ENCODE measurements at places on chromosomes 4 and X. TPM values are rescaled to one million over a fixed set of nuclear protein-coding genes. Genes with fewer than 3 reads are reported as not detected.

GRCh38 chrX:80174925-80175574 is 160.5 kb downstream of the TBX22 start:
- DNase-seq = no peak
- H3K27me3 ChIP-seq = no peaks in the 10 kb centered on the region
- no peaks in the 10 kb centered on the region for H3K36me3 ChIP-seq
- no peak overlapping the region for H3K27ac ChIP-seq
- no peak overlapping the region for H3K4me3 ChIP-seq

DNA sequence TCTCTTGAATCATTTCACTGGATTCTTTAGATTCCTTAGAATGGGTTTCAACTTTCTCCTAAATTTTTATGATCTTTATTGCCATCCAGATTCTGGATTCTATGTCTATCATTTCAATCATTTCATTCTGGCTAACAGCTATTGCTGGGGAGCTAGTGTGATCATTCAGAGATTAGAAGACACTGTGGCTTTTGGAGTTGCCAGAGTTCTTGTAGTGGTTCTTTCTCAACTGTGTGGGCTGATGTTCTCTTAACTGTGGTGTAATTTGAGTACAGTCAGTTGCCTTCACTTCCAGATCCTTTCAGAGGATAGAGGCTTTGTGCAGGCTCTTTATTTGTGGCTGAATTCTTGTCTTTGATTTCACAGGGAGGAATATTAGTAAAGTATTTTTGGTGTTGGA is 12.1 kb upstream of the CSN2 start:
- H3K27ac ChIP-seq = no peak overlapping the region
- H3K27me3 ChIP-seq = no peaks in the 10 kb centered on the region
- H3K4me1 ChIP-seq = no peaks in the 10 kb centered on the region
- no peak overlapping the region for H3K4me3 ChIP-seq

DNA sequence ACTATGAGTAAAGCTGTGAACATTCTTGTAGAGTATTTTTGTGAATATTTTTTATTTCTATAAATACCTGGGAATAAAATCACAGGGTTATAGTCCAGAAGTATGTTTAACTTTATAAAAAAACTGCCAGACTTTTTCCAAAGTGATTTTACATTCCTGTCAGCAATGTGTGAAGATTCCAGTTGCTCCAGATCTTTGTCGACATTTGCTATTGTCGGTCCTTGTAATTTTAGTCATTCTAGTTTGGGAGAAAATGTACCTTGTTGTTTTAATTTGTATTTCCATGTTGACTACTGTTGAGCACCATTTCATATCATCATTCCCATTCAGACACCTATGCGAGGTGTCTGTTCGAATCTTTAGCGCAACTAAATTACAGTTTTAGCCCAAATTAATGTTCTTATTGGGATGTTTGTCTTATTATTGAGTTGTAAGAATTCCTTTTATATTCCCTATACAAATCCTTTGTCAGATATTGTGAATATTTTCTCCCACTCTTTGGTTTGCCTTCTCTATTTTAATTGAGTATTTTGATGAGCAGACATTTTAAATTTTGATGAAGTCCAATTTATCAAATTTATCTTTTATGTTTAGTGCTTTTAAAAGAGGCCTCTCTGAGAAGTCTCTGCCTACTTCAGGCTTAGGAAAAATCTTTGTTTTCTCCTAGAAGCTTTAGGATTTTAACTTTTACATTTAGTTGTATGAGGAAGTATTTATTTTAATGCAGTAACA is 2.6 kb downstream of the CEP135 start:
- H3K36me3 ChIP-seq = no peaks in the 10 kb centered on the region
- H3K27me3 ChIP-seq = no peaks in the 10 kb centered on the region
- H3K4me3 ChIP-seq = no peak overlapping the region
- no peak overlapping the region for H3K27ac ChIP-seq
- DNase-seq = no peak

DNA sequence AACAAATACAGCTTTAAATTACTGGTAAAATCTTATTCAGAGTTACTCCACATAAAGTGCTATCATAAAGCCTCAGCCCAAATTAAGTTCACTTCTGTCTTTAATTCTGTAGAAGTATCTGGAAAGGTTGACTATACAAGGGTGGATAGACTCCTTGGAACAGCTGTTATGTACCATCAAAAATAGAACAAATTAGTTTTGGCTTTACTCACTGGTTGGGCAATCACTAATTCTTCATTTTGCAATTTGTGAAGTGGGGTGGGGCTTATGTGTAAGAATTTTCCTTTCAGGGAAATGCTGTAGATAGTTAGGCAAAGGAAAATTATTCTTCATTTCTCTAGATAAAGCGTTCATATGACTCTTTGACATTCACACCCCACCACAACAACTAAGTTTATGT is 7.8 kb downstream of the DIAPH2 start:
- H3K4me3 ChIP-seq = no peak overlapping the region
- no peaks in the 10 kb centered on the region for H3K4me1 ChIP-seq
- no peaks in the 10 kb centered on the region for H3K36me3 ChIP-seq

BCOR gene
- 20.1 TPM for total RNA-seq

MBNL3 gene
- 14.1 TPM for total RNA-seq
